CD4-positive, alpha-beta T cell treated with Interleukin-21 for 1 hour (primary cell): ENCODE measurements at places on chromosomes 7 and 10.

DNA sequence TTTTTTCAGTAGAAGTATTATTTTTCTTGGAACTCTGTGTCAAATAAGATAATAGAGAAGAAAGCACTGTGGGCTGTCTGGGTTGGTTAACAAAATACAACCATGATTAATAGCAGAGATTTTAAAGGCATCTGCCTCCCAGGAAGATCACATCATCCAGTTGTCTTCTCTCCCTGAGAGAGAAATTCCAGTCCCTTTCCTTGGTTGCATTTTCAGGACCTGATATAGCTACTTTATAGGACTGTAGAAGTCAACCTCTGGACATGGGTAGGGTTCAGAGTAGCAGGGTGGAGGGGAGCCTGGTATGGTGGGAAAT lies 309.9 kb upstream of the IGFBP3 start:
- no peak for DNase-seq

DNA sequence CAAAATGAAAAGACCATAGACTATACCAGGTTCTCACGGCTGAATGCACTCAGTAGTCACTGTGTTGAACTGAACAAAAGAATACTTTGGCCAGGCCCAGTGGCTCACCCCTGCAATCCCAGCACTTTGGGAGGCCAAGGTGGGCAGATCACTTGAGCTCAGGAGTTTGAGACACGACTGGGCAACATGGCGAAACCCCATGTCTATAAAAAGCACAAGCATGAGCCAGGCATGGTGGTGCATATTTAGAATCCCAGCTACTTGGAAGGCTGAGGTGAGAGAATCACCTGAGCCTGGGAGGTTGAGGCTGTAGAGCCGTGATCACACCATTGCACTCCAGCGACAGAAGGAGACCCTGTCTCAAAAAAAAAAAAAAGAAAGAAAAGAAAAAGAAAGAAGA lies 12.5 kb downstream of the SFXN4 start:
- no peak for DNase-seq

DNA sequence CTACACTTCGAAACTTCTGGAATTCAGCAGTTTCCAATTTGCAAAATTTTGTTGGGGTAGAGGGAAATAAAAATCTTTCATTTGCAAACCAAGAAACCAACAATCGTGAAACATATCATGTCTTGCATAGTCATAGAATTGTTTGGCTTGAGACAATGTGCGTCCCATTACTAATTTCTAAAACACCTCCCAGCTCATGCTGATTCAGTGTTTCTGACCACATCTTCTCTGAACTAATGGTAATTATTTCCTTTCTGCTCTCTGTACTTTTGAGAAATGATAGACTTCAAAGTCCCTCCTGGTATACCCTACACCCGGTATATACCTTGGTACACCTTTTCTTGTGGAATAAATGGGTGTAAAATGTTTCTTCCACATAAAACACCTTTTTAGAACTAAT lies 41.8 kb upstream of the TSPAN13 start:
- no peak for DNase-seq

GRCh38 chr10:32104181-32104580 lies 48.0 kb upstream of the KIF5B start:
- DNase-seq: no peak

- DNase-seq: peak; percentile 79
These were observed 17.3 kb downstream of the TPK1 start for GRCh38 chr7:144818511-144818910.
